AG10803 (cell line): ENCODE measurements at places on chromosomes 7 and 10.

GRCh38 chr7:104803931-104804330 is 210.1 kb upstream of the KMT2E start:
- no peak for DNase-seq

- DNase-seq, result no peak
Measured at GRCh38 chr7:34189031-34189430, 283.7 kb downstream of the BMPER start.

- DNase-seq, result no peak
Measured at GRCh38 chr7:92889081-92889480, 52.7 kb upstream of the CDK6 start.

GRCh38 chr7:51135576-51135975 is 181.0 kb downstream of the COBL start:
- peak; percentile 6 for DNase-seq
